ENCODE measurements at places on chromosomes 1 and 21.

GRCh38 chr1:225882694-225883615 is 775 bp upstream of the TMEM63A start:
- DNase-seq, result peak; percentile 67

GRCh38 chr1:44135886-44136285 is 5.5 kb downstream of the KLF18 start:
- no peak for DNase-seq

- no peak for DNase-seq
Measured at GRCh38 chr1:211735208-211736170, 60.1 kb upstream of the NEK2 start.

GRCh38 chr1:68112835-68113243 is 62.4 kb upstream of the DIRAS3 start:
- no peak for DNase-seq

DNA sequence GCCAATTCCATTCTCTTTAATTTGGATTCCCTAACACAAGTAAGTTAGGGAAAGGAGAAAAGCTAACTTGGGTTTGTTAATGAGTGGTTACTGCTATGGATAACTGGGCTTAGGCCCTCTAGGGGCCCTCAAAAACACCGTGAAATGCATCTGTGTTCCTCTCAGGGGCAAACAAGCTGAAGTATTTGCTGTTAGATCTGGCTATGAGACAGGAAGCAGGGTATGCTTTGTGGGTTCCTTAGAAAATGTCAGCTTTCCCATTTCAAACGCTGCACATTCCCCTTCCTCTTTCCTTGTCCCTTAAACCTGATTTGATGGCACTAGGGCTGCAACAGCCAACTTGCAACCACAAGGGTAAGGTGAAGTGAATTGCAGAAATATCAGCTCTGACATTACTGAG is 5.7 kb upstream of the CAP1 start:
- no peak for DNase-seq

- no peak for DNase-seq
Measured at GRCh38 chr1:180029524-180030135, 75.0 kb downstream of the CEP350 start.

DNA sequence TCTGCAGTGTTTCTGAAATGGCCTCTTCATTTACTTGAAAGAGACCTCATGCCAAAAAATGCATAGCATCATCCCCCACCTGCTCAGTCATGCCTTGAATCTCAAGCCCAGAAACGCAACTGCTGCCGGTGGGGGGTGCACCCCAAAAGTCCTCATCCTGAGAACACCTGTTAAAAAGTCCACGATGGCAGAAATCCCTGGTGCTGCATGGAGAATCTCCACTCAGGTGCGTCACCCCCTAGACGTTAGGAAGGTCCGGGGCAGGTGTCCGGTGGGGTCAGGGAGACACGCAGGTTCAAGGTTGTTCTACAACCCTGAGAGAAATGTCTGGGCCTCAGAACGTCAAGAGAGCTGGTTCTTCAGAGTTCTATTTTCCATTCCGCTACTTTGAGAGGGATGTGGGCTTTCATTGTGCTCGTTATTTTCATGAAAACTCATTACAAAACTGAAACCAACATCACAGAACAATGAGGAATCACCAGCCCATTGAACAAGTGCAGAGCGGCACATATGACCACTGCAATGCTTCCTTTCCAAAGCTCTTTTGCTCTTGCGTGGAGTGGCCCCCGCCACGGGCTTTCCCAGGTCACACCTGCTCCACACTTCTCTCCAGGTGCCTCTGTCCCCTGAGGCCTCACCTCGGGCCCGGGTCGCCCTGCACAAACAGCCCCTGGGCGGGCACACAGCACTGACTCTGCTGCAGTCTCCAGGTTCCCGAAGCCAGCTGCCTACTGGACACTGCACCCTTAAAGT is 201.9 kb downstream of the TOMM20 start:
- DNase-seq, result peak; percentile 34

DNA sequence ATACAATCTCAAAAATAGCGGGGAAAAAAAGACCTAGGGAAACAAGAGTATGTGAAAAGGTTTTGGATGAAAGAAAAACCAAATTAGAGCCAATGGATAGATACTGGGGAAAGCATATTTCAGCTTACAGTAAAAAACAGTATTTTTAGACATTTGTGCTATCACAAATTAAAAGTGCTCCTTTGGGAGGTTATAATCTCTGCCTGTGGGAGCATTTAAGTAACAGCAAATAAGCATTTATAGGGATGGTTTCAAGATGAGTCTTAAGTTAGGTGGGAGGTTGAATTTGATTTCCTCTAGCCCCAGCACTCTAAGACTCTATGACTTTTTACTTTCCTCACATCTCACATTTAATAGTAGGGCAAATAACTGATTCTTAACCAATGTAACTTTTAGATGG is 79.6 kb upstream of the SLFNL1 start:
- no peak for DNase-seq

DNA sequence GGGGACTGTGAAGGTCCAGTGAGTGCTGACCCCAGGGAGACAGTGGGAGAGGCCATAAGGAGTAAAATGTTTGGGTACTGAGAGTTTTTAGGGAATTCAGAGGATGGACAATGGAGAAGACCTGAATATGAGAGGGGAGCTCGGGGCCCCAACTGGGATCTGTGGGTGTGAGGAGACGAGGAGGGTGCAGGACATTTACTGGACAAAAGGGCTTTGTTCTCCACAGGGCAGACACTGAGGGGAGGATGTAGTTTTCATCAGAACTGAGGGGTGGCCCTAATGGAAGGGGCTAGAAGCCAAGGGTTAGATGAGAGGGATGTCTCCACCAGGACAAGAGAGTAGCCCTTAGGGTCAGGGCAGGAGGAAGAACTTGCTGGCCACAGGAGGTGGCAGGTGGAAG is 30.0 kb downstream of the TMCC2 start:
- DNase-seq, result no peak

DNA sequence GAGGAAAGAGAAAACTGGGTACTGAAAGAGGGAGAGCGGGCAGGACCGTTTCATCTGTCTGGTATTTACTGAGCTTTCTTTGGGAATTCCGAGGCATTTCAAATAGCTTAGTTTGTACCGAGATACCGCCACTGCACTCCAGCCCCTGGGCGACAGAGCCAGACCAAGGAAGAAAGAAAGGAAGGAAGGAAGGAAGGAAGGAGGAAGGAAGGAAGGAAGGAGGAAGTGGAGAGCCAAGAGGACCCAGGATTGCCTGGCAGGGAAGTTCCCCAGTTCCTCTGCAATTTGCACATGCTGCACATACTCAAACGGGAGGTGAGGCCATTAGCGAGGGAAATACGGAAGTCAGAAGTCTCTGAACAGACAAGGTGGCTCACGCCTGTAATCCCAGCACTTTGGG is 961 bp upstream of the FUCA1 start:
- no peak for DNase-seq

GRCh38 chr21:34282223-34282622 is 81.6 kb upstream of the KCNE2 start:
- DNase-seq, result no peak

Measured in GM12892 (cell line).